ENCODE measurements at places on chromosomes 6 and 20.

DNA sequence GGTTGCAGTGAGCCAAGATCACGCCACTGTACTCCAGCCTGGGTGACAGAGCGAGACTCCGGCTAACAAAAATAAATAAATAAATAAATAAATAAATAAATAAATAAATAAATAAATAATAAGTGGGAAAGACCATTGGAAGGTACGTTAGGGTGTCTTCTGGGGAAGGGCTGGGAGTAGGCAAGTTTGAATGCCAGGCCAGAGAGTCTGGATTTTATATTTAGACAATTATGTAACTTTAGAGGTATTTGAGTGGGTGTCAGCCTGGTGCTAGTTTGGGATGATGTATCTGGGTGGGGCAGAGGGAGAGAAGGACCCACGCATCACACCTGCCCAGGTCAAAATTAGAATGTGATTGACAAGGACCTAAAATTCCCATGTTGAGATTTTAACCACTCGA, 108.5 kb upstream of the PRND start:
- DNase-seq = no peak

GRCh38 chr6:28953039-28953584, 29.3 kb upstream of the TRIM27 start:
- DNase-seq = peak; percentile 77

DNA sequence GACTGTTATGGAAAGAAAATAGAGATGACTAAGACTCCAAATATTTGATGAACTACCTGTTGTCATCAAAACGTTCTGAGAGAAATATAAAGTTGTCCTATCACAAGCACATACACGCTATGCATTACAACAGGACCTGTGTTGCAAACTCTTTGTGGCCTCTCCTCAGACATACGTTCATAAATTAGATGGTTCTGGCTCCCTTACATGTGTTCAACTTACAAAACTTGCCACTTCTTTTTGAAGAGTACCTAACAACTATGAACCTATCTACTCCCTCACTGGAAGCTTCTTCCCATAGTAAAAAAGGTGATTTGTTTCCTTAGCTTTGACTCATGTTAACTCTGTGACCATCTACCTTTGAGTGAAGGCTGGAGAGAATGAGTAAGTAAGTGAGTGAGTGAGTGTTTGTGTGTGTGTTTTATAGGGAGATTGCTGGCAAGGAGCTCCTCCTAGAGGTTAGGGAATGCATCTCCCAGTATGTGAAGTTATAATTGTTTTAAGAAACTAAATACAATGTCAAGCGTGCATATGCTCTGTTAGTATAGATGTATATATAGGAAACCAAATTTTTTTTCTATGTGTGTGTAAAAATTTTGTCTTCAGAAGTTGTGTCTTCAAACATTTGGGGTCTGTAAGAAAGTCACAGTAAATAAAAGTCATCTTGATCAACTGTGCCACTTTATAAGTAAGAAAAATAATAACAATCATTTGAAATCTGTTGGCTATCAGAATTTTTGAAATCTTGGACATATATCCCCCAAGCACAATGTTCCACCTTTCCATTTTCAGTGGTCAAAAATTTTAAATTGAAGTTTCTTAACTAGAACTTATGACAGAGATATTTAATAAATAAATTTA, 1211.1 kb upstream of the GJE1 start:
- DNase-seq = peak; percentile 32

DNA sequence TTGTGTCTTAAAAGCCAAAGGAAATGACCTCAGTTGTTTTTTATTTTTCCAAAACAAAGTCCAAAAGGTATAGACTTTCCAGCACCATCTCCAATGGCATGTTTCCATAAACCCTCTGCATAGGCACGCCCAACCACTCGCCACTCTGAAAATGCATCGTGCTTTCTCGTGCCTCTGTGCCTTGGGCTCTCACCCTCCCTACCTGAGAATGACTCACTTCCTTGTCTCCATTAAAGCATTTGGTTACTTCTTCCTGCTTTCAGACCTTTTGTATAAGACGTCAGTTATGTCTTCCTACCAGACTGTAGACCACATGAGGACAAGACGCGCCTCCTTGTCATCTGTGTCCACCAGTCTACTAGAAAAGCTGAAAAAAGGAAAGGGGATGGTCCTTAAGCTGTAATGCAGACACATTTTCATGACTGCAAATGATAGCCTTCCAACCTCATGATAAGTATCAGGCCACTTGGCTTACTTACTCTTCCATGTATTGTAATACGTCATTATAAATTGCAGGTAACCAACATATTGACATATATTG, 61.2 kb upstream of the CDYL start:
- no peak for DNase-seq

GRCh38 chr20:14444106-14444505, 106.7 kb upstream of the FLRT3 start:
- DNase-seq = no peak

DNA sequence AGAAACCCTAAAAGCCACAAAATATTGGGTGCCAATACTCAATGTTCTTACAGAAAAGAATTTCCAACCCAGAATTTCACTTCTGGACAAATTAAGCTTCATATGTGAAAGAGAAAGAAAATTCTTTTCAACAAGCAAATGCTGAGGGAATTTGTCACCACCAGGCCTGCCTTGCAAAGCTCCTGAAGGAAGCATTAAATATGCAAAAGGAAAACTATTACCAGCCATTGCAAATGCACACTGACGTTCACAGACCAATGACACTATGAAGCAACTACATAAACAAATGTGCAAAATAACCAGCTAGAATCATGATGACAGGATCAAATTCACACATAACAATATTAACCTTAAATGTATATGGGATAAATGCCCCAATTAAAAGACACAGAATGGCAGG, 187.9 kb upstream of the BTBD3 start:
- no peak for DNase-seq

DNA sequence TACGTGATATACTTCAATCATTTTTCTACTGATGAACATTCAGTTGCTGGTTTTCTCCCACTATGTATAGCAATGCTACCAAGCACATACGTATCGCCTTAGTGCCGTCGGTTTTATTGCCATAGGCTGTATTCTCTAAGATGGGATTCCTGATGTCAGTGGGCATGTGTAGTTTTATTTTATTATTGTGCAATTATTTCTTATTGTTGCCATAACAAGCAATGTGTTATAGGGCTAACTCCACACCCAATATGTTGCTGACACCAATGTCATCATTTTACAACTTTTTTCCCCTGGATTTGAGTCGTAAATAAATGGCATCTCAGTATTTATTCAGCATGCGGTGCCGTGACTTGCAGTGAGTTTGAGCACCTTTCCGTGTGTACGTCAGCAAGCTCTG, 10.8 kb upstream of the DACT2 start:
- no peak for DNase-seq

DNA sequence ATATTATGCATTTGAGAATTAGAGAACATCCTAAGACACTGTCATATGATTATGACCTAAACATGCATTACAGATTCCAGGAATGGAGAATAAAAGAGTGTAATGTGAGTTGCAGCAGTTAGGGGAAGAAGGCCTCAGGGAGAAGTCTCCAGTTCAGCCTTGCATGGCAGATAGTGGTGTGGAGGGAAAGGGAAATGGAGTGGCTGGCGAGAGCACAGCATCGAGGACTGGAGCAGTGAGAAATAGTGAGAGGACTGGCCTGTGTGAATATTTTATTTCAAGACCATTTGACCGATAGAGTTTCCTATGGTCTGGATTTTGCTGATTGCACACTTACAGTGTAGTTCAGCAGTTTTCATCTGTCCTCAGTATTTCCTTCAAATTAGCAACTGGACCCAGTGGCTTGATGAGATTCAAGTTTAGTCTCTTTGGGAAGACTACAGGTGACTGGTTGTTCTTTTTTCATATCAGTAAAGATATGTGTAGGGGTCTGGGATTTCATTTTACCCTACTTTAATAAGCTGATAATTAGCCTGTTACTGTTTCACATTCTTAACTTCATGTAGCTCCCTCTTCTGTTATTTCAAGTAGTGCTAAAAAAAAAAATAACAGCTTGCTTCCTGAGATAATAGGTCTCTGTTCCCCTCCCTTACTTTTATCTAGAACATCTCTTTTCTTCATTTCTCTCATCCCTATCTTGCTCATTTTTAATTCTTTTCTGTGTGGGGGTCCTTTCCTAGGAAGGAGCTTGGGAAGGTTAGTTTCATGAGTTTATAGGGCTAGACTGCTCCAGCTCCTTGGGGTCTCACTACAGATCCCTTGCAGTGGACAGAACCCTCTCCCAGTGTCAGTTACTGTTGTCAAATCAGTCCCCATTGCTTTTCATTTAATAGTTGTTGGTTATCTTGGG, 27.9 kb downstream of the BLTP3A start:
- no peak for DNase-seq

- peak; percentile 89 for DNase-seq
Measured at GRCh38 chr6:45681860-45682511, 304.3 kb upstream of the SUPT3H start.

- DNase-seq = no peak
Measured at GRCh38 chr6:29500594-29500993, 12.8 kb upstream of the MAS1L start.

GRCh38 chr20:725491-725890, 42.8 kb downstream of the SLC52A3 start:
- no peak for DNase-seq

GRCh38 chr6:118761645-118762044, 110.3 kb upstream of the CEP85L start:
- DNase-seq = no peak

DNA sequence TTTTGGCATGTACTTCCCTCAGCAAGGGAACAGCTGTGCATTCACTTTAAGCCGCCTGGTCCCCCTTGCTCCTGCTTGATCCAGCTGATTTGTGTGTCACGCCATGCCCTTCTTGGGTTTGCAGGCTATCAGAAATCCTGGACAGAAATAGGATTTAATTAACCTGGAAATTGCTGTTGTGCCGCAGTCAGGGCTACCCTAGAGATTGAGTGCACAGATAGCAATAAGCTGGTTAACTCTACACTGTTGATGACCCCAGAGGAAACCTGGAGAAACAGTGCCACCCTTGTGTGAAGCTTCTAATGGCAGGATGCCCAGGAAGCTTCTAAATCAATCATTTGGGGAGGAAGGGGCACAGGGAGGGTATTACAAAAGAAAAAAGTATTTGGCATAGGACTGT, 199.0 kb downstream of the JARID2 start:
- DNase-seq = no peak

GRCh38 chr20:58883241-58883691, 30.8 kb downstream of the GNAS start:
- no peak for DNase-seq

DNA sequence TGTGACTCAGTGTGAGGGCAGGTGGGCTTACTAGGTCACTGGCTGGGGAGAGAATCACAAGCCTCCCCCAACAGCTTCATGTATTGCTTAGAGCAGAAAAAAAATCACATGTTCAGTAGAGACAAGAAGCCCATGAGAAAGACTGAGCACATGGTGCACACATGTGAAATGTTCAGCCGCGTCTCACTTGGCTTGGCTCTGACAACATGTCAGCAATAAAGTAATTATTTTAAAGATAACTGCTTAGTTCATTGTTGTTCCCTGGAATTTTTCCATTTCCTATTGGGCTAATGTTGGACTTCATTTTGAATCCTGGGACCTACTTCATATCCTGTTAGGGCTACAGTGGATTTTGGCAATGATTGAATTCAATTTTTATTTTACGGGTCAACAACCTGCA, 222.6 kb downstream of the C6orf118 start:
- DNase-seq = no peak

DNA sequence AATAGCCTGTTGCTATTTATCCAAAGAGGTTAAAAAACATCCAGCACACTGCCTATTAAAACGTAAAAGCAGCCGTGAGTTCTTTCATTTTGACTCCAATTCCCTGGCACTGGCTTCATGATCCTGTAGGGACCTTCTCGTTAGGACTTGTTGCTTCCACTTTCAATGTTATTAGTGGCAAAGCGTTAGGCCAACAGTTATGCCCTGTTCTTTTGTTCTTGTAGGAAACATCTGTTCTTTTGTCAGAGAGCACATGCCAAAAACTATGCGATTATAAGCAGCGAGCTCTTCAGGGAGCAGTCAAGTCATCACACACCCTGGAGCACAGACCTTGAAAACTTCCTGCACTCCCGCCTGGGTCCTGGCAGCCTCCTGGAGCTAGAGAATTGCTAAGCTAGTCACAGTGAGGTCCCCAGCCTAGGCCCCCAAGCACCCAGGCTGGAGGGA, 609.5 kb upstream of the ARID1B start:
- DNase-seq = no peak

DNA sequence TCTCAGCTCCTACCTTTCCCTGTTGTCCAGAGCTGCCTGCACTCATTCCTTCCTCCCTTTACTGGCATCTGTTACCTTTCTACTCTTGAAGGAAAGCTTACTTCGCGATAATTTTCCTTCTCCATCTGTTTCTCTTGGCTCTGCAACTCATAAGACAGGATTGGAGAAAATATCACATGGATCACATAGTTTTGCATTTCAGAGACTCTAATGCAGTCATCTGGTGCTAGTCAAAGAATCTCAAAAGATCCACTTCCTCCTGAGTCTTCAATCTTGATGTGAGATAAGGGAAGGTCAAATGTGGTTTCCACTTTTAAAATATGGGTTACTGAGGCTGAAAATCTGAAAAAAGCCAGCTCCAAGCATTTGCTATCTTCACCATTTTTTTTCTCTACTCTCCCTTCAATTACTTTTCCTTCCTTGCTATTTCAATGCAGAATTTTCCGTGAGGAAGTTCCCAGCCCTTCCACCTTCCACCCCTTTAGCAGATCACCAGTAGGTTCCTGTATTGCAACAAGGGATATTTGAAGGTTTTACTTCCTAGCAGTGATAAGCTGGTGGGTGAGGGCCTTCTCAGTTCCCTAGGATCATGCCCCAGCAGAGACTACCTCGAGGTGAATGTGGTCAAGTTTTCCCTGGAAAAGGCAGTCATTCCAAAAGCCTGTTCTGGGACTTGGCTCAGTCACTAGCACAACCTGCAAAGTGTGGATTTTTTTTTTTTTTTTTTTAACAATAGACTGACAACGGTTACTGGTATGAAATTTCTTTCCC, 62.8 kb upstream of the LRRC1 start:
- DNase-seq = no peak

GRCh38 chr20:32168184-32168910, 39.2 kb downstream of the PLAGL2 start:
- no peak for DNase-seq

DNA sequence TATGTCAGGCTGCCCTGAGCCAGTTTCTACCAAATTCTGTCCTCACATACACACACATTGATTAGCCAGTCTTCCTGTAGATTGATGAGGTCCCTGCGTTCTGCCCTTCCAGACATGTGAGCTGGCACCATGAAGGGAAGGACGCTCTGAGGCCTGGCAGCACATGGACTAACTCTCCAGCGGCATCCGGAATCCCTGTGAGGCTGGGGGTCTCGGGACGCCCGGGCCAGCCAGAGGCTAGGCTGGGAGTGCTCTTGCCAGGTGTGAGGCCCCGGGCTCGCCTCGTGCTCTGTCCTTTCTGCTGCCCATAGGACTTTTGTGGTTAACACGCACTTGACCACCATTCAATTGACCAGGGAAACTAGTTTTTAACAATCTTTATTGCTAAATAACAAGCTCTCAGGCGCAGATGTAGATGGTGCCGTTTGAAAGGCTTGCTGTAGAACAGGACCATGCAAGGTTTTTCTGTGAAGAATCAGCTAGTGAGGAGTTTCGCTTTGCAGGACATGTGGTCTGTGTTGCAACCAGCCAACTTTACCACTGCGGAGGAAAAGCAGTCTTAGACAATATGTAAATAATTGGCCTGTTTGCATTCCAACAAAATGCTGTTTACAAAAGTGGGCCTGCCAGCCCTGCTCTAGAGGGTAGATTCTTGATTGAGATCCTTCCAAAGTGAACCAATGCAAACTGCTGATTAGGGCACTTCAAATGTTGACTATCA, 29.3 kb downstream of the FOXF2 start:
- DNase-seq = no peak

GRCh38 chr20:59945175-59945574, 5.0 kb downstream of the FAM217B start:
- no peak for DNase-seq

Measured in activated CD4-positive, alpha-beta T cell treated with anti-CD3 and anti-CD28 coated beads, Interleukin-2, Interleukin-4, amounts not matched to agents 100 ng/mL and 50 ng/mL, durations not matched to agents 16 hours and 8 hours (primary cell).